ENCODE measurements at places on chromosomes 5 and 9.

GRCh38 chr5:8184455-8185063, 315.6 kb downstream of the MTRR start:
- no peak for DNase-seq

DNA sequence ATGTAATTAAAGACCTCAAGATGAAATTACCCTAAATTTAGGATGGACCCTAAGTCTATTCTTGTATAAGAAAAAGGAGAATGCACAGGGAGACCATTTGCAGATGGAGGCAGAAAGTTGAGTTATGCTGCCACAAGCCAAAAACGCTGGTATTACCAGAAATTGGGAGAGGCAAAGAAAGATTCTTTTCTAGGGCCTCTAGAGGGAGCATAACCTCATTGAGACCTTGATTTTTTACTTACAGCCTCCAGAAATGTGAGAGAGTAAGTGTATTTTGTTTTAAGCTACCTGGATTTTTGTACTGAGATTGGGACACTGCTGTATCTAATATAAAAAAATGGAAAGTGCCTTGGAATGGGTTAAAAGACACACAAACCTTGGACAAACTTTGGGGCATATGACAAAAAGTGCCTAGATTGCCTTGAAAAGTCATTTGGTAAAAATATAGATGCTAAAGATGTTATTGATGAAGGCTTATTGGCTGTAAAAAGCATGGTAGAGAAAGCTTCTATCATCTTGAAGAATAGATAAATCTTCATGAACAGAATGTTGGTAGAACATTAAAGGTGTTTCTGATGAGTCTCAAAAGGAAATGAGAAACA, 174.7 kb upstream of the PRDM9 start:
- DNase-seq = no peak

- DNase-seq = no peak
Observed at GRCh38 chr5:169583101-169583423, 511 bp upstream of the SPDL1 start.

DNA sequence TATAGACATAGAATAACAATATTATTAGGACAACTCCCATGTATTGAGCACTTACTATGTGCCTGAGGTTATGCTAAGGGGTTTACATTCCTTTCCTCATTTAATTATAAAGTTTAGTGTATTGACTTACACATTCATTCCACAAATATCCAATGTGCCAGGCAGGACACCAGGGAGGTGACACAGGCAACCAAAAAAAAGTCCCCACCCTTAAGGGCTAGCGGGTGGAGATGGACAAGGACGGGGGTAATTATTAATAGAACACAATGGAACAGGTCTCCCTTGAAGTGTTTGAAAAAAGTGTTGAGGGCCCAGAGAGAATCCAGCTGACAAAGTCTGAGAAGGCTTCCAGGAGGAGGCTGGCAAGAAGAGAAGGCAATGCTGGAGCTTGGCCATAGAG, 5.7 kb downstream of the TBC1D2 start:
- DNase-seq = no peak

GRCh38 chr9:37938121-37938891, 34.4 kb upstream of the SLC25A51 start:
- DNase-seq = no peak

DNA sequence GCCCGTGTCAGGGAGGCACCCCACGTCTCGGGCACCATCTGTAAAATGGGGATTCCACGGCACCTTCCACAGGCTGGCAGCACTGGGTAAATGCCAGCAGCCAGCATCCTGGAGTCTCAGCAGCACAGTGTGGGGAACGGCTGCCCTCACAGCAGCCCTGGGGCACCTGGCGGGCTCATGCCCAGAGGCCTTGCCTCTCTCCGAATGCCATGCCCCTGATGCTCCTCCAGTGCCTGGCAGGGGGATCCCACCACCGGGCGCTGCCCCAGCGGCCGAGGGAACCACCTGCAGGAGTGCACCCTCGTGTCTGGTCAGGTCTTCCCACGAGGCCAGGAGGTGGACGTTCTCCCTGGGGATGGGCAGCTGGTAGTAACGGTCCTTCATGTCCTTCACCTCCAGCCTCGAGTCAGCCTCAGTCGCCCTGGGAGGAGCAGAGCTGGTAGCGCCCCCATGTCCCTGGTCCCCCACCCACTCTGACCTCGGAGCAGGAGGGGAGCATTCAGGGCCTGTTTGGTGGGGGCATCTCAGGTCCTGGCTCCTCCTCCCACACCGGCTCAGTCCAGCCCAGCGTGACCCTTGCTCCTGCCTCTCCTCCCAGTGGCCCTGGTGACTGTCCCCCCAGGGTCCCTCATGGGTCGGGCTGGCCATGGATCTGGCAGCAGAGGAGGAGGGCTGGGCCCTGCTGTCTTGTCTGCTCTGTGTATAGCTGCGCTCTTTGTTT, 49.9 kb upstream of the NRARP start:
- no peak for DNase-seq

GRCh38 chr5:171533153-171533552, 113.7 kb downstream of the FGF18 start:
- DNase-seq = no peak

DNA sequence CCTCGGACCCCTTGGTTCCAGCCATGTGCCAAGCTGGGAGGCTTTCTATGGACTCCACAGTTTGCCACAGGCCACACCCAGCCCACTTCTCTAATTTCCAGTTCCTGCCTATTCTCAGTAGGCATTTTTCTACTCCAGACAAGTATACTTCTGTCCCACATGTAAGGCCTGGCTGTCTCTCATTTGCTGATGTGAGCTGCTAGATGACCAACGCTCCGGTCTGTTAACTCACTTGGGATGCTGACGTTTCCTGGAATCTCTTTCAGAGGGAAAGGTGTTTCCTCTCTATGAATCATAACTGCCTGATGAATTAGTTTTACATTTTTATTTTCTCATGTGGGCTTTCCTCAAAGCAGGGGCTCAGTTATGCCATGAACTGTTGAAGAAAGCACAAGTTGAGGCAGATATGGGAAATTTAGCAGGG, 36.3 kb downstream of the ERGIC1 start:
- no peak for DNase-seq

GRCh38 chr9:93493949-93494348, 40.6 kb upstream of the FAM120AOS start:
- DNase-seq = no peak

DNA sequence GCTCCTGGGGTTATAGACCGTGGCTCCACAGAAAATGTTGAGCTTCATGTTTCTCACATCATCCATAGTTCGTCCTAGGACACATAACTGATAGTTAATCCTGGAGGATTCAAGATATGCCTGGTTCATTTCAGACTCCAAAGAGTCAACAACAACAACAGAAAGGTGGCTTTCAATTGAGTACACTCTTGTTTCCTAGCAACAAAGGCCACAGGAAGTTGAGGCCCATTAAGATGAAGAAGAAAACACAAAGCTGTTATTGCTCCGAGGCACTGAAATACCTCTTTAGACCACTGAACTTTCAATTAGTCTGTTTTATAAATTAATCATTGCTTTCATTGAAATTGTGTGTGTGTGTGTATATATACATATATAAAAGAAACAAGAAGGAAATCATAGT, 154.5 kb downstream of the YIPF5 start:
- DNase-seq = no peak

DNA sequence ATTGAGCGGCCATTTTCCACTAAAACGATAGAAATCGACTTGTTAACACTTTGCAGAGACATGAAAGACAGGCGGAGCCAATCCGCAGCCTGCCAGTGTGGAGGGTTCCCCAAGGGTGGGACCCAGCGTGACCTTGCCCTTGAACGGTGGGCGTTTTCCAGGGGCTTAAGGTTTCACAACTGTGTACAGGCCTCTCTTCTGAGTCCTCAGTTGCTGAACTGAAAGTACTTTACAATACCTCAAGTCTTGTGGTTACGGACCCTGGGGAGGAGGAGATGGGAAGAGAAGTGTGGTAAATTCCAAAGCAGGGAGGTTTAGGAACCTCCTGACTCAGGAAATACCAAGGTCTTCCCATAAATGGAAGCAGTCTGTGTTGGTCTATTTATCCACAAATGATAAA, 68.2 kb upstream of the CKMT2 start:
- DNase-seq = no peak

DNA sequence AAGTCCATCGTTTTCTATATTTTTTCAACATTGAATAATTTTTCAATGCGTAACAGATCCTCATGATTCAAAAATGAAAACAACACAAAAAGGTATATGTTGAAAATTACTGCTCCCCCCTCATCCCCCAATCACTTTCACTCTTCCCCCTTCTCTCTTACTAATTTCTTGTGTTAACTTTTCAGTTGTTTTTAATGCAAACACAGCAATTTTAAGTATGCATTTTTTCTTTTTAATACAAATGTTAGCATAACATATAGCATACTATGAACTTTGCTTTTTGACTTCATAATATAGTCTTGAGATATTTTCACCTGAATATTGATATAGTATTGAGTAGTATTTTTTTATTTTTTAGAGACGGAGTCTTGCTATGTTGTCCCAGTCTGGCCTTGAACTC, 41.1 kb upstream of the CAMK4 start:
- DNase-seq = no peak

- no peak for DNase-seq
Observed at GRCh38 chr9:14097215-14097614, 216.7 kb downstream of the NFIB start.

DNA sequence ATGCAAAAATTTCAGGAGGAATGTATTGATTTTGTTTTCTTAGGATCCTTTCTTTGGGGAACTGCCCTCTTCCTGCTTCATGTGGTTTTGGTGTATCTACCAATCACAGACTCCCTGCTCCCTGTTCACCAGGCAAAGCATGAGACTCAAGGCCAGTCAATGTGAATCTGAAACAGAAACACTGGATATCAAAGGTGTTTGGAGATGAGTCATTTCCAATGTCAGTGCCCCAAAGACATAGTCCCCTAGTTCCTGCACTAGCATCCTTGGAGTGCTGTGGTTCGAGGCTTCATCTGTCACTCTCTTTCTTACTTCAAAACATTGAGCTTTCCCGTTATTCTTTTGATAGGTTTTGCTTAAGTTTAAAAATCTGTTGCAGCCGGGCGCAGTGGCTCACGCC, 8.1 kb downstream of the PPP3R2 start:
- no peak for DNase-seq

GRCh38 chr9:89359751-89360261, 41.5 kb downstream of the SECISBP2 start:
- no peak for DNase-seq

- no peak for DNase-seq
Observed at GRCh38 chr5:129773376-129773775, 25.5 kb downstream of the MINAR2 start.

GRCh38 chr5:60014331-60014730, 120.8 kb upstream of the PDE4D start:
- DNase-seq = no peak

DNA sequence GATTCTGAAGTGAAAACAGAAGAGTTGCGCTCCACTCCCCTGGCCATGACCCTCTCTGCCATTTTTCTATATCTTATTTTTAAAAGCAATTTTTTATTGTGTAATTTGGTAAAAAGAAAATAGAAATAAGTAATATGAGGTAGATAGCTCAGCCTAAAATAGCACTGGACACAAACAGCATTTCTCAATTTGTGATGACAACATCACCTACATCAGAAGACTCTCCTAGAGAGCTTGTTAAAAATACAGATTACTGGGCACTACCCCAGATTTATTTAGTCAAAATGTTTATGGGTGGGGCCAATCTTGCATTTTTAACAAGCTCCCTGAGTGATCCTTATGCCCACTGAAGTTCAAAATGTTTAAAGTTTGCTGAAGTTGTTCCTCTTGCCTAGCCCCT, 40.5 kb upstream of the CCDC112 start:
- DNase-seq = no peak

DNA sequence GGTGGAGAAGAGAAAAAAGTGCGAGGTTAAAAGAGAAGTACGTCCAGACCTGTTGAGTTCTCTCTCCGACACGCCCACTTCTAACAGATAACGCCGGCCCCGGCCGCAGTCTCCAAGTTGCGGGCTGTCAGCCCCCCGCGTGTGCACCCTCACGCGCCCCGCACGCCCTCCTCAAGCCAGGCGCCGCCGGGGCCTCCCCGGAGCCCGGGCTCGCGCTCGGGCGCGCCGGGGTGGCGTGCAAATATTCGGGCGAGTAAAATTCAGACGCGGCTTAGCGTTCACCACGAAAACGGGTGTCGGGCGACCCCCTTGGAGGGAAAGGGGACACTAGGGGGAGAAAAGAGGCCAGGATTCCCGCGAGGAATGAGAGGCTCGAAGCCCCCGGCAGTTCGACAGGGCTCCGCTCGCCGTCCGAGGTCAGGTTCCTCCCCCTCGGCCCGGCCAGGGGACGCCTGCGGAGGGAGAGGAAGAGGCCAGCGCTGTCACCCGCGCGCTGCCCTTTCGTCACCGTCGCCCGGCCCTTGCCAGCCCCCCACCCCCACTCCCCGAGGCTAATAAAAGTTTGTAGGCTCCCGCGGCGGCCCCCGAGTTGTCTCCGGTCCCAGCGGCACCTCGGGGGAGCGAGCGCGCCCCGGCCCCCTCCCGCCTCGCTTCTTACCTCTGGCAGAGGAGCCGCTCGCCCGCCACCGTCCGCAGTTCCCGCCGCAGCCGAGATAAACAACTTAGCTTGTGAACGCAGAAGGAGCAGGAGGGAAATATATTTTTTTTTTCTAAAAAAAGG, 743 bp downstream of the NR3C1 start:
- DNase-seq = peak; percentile 21

DNA sequence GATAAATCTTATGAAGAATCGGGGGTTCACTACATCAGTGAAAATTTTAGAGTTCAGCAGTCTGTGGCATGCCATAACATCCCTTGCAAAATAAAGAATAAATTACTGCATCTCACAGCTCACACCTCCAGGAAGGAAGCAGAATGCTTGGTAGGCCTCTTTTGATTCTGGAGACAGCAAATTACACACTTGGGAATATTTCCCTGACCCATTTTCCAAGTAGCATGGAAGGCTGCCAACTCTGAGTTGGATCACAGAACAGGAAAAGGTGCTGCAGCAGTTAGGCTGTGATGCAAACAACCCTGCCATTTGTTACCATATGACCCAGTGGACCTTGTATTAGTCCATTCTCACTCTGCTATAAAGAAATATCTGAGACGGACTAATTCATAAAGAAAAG, 293.5 kb downstream of the ASTN2 start:
- no peak for DNase-seq

- no peak for DNase-seq
Observed at GRCh38 chr9:20243841-20244240, 378.5 kb downstream of the MLLT3 start.

- no peak for DNase-seq
Observed at GRCh38 chr9:85964949-85965348, 24.0 kb downstream of the NAA35 start.

Measured in stimulated activated CD8-positive, alpha-beta memory T cell treated with anti-CD3 and anti-CD28 coated beads, Interleukin-4, amount 100 ng/mL, for 1 hour (primary cell).